ENCODE measurements at places on chromosomes 4 and X.

DNA sequence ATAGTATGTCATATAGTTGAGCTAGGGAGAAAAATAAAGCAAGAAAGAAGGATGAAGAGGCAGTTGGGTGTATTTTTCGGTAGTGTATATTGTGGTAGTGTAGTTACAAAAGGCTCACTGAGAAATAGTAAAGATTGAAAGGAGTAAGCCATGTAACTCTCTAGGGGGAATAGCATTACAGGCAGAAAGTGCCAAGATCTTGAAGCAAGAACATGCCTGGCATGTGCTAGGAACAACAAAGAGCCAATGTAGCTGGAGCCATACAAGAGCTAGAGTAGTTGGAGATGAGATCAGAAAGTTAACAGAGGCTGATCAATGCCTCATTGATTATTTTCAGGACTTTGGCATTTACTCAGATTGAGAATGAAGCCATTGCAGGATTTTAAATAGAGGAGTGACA lies 3.0 kb downstream of the ABCE1 start:
- DNase-seq = no peak

DNA sequence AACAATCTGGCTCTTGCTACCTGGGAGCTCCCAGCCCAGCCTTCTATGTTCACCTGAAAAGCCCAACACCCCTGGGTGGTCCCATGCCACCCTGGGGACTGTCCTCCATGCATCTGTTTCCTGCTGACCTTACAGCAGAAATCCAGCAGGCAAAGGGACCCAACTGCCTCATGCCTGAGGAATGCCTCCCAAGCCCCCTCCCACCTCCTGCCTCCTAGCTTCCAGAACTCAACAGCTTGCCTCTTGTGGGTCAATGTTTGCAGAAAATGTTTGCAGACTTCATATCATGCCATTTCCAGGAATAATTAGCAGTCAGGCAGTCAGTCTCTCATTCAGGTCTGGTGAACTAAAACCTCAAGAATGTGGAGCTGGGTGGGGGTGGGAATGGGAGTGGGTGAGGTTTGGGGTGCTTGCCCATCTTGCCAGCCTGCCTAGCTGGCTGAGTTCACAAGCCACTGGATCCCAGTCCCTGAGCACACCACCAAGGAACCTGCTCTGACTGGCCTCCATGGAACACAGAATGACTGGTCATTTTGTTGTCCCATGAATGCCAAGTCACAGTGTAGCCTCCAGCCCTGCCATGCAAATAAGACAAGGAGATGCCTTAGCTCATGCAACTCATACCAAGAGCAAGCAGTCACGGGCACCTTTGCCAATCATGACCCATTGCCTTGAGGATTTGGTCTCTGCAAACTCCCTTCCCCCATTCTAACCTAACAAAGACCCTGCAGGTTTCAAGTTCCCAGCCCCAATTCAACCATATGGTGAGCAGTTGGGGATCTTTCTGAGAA lies 12.1 kb upstream of the PLAC1 start:
- no peak for DNase-seq

DNA sequence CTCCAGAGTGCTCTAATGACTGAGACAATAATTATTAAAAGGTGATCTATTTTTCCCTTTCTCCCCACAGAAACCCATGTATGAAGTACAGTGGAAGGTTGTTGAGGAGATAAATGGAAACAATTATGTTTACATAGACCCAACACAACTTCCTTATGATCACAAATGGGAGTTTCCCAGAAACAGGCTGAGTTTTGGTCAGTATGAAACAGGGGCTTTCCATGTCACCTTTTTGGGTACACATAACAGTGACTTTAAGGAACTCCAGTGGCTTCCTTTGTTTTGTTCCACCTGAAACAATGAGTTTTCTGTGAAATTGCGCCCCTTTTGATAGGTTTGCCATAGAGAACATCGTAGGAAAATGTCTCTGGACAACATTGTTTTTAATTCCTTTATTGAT lies 69.6 kb downstream of the KIT start:
- no peak for DNase-seq

DNA sequence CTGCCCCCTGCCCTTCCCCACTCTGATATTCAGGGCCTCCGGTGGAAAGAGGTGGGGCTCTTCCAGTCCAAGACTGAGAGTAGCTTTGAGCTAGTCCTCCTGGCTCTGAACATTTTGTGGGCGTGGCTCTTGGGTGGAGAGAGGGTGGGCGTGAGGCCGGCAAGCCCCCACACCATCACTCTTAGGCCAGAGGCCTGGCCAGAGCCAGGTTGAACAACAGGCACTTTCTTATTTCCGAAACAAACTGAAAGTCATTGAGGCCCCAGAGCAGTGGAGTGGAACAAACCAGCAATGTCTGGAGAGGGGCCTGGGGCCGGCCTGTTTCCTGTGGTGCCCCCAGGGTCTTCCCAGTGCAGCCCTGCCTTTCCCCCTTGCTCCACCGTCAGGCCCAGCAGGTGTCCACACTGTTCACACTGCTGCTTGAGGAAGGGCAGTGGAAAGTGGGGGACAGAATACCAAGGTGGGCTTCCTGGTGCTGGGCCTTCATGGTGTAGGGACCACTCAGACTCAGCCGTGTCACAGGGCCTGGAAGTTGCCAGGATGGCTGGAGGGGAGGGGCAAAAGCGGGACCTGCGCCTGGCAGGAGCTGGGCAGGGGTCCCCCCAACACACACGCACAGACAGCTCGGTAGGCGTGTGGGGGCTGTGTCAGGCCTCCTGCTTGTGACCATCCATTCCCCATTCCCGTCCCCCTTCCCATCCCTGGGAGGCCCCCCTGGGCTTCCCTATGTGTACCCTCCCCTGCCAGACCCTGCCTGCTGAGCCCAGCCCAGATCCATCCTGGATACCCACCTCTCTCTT lies 2.9 kb downstream of the ADRA2C start:
- DNase-seq = no peak

DNA sequence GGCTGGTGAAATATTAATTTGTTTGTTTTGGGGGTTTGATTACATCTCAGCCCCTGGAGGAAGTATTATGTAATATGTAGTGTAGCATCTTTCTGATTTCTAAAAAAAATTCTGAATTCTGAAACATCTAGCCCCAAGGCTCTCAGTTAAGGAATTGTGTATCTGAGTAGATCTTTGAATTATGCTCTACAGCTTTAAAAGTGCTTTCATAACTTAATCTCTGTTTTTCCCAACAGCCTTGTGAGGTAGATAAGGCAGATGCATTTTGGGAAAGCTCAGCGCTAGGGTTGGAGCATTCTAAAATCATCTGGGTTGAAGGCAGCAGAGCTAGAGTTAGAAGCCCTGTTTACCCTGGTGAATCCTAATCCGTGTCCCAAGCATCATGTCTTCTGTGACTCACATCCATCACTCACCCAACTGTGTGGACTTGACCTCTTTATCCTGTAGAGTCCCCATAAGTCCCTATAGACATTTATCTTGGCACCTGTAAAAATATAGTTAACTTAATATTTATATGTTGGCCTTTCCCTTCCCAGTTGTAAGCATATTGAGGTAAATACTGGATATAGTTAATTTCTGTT lies 49.8 kb downstream of the FNIP2 start:
- no peak for DNase-seq

- DNase-seq = no peak
Observed at GRCh38 chr4:36308150-36308549, 26.7 kb downstream of the DTHD1 start.

- no peak for DNase-seq
Observed at GRCh38 chrX:66164470-66164869, 423 bp downstream of the HEPH start.

DNA sequence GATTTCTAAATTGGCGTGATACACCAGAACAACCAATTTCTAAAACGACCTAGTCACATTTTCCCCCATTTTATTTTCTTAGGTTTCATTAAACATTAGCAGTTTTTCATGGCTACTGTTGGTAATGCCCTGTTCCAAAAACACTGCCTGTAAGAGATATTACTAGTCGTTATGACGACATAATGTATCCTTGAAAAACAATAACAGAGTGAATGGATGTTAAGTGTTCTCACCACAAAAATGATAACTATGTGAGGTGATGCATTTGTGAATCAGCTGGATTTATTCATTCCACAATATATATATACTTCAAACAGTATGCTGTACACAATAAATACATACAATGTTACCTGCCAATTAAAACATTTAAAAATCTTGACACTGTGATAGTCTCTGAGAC lies 1147.6 kb upstream of the PCDH10 start:
- DNase-seq = no peak

GRCh38 chr4:124484008-124484407 lies 228.5 kb downstream of the ANKRD50 start:
- DNase-seq = no peak

Data from CD4-positive, alpha-beta T cell treated with Interferon alpha-2 for 1 hour (primary cell).